ENCODE measurements at places on chromosomes 4 and X.

DNA sequence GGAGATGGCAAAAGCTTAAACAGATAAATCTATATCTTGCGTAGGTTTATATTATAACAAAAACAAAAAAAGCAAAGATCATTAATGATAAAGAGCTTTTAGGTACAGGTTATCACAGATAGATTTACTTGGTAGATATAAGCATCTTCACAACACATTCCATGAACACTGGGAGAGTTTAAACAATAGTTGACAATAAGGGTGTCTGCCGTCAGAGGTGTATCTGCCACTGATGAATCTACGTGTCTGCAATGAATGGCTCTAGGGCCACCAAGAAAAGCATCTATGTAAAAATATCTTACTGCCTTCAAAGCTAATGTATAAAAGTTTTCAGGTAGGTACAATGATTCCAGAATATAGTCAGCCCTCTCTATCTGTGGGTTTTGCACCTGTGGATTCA lies 43.7 kb downstream of the RASGEF1B start:
- no peak for DNase-seq

DNA sequence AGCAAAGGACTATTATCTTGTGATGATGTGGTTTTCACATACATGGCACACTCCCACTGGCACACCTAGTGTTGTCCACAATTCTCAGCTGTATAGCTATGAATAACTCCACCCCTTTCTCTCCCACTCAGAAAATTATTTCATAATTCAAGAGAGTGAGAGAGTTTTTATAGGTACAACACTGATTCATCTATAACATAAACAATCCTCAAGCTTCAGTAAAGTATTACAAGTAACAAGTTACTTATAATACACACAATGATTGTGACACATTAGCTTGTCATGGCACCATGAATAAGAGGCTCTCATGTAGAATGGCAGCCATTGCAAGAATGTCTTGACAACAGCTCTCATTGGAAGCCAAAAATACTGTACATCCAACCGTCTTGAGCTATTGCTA lies 43.9 kb downstream of the RAB40A start:
- no peak for DNase-seq

DNA sequence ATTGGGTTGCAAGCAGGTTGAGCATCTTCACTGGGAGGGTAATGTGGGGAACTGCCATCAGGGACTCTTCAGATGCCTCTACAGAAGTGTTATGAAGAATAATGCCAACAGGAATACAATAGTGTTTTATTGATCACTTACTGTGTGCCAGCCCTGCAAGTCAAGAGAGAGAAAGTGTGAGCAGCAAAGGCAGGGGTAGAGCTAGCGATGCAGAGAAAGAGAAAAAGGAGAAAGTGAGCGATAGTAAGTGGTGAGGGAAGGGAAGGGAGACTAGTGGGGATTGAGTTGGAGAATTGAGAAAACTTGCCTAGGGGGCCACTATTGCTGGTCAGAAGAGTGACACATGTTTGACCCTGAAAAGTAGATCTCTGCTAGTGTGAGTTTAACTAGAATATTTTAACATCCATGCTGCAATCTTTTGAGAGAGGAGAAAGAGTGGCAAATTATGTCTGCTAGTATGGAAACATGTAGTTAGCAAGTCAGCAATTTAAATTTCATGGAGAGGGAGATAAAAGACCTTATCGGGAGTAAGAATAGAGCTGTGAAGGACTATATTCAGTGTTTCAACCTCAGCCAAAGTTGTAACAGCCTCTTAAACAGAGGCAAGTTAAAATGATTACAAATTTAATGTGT lies 12.2 kb downstream of the AFF1 start:
- DNase-seq = no peak

GRCh38 chr4:2363056-2363721 lies 55.3 kb downstream of the ZFYVE28 start:
- no peak for DNase-seq

DNA sequence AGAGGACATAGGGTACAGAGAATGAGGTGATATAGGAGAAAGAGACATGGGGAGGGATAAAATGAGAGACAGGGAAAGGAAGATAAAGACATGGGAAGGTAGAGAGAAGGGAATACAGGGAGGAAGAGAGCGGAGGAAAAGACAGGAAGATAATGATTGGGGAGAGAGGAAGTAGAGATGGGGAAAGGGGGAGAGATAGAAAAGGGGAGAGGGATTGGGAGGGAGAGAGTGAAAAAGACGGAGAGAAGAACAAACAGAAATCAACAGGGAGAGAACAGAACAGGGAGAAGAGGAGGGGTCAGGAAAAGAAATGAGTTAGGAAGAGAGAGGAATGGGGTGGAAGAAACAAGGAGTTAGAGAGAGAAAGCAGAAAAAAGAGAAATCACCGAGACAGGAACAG lies 4.6 kb downstream of the GRIPAP1 start:
- no peak for DNase-seq

DNA sequence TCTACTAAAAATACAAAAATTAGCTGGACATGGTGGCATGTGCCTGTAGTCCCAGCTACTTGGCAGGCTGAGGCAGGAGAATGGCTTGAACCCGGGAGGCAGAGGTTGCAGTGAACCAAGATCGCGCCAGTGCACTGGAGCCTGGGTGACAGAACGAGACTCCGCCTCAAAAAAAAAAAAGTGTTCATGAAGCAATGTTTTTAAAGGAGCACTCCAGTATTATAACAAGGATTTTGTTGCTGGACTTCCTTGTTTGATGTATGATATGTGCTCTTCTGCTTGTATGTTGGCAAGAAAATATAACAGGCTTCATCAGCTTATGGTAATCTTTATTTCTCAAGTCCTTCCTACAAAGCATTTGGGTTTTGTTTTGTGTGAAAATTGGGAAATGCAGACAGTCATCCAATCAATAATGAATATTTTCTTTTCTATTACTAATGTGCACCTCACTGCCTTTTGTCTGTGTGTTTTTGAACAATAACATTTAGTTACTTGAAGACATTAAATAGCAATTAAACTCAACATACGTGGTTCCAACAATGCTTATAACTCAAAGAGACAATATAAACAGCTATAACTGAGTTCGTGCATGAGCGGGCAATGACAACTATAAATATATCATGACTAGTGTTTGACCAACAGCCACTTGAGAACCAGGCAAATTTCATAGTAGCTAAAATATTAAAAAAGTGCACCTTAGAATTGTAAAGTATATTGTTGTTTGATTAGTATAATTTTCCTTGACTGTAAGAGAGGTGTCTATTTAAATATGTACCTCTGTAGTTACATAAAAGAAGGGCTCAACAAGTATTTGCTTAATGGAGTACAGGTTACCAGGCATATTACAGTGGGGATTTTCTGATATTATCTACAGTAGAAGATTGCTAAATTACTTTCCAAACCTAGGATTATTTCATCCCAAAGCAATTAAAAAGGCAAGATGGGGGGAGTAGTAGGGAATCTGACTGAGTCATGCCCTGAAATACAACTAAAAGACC lies 210.7 kb downstream of the PPP3CA start:
- no peak for DNase-seq

DNA sequence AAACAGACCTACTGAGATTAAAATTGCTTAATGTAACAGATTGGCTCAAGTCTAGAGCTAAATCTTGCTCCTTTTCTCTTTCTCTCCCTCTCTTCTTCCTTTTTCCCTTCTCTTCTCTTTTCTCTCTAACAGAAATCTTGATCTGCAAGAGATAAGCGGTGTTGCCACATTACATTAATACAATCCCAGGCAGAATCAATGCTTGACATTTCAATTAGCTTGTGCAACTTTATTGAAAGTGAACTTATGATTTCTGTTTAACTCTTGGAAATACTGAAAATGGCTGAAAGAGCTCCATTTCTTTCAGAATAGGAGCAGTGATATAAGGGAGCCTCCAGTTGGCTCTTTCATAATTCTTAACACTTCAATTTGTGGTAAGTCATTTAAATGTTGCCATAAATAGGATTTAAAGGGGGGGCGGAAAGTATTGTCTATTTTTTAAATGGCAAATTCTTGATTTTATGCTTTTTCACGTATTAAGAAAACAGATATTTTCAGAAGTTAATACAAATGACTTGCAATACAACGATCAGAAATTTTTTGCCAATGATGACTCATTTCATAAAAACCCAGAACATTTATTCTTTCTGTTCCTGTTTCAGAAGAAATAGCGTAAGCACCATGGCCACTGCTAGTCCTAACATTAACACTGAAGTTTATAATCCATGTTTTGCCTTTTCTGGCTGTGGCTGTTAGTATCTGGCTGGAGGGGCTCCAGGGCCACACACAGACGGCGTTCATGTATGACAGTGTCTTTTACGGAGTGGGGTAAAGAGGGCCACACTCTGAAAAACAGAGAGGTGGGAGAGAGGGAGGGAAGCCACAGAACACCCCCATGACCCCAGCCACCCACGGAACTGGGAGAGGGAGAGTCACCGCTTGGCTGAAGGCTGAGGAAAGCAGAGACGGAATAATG lies 115.7 kb upstream of the FAT1 start:
- no peak for DNase-seq

DNA sequence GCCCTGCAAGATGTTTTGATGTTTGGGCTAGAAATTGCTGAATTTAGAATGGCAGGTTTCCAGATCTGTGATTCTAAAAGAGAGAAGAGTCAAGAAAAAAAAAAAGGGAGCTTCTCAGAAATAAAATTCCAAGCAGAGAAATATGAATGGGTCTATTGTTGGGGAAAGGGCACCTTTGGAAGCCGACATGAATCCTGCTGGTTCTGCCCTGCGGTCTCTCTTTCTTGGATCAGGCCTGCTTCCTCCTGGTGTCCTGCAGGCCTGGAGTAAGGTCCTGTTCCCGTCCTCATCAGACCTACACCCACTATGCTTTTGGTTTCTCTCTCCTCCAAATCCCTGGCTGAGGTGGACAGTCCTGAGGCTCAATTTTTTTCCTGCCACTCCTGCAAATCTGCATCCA lies 109.8 kb upstream of the TRIM2 start:
- no peak for DNase-seq

DNA sequence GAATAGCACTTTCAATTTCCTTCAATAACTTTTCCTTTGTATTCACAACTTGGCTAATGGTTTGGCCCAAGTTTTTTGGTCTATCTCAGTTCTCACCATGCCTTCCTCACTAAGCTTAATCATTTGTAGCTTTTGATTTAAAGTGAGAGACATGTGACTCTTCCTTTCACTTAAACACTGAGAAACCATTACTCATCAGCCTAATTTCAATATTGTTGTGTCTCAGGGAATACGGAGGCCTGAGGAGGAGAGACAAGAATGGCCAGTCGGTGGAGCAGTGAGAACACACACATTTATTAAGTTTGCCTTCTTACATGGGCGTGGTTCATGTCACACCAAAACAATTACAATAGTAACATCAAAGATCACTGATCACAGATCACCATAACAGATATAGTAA lies 56.7 kb downstream of the TSPAN5 start:
- no peak for DNase-seq

DNA sequence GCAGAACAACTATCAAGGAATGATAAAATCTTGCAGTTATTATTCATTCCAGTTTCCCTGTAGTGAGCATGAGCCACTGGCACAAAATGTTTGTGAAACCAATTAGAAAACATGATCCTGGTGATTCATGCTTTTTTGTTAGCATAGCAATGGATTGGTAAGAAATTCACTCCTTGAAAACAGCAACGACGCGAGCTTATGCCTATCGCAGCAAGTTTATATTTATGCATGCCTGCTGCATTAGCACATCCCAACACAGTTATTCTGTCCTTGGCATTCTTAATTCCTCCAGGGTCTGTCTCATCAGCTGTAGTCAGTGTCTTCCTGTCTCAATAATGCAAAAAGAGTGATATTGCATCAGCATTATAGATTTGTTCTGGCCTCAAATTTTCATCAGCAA lies 975.9 kb downstream of the STIM2 start:
- DNase-seq = no peak

- DNase-seq = no peak
Measured at GRCh38 chrX:12434493-12434892, 296.2 kb downstream of the FRMPD4 start.

- DNase-seq = no peak
Measured at GRCh38 chr4:73573794-73574528, 46.3 kb downstream of the RASSF6 start.

GRCh38 chr4:79317711-79318110 lies 8.2 kb downstream of the NAA11 start:
- no peak for DNase-seq

GRCh38 chr4:54090804-54091623 lies 8.9 kb upstream of the GSX2 start:
- peak; percentile 25 for DNase-seq

DNA sequence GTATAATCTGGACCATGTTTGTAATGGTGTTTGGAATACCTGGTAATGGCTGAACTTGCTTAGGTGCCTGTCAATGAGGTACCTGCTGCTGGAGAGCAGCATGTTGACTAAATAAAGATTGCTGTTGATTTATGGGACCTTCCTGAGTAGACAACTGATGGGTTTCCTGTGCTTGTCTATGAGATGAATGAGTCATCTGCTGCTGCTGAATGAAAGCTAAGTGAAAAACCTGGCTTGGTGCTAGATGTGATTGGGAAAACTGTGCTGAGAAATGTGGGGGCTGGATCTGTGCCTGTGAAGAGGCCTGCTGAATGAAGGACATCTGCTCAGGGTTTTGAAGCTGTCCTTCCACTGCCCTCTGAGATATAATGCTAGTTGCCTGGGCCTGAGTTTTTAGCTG lies 69.6 kb downstream of the WNK3 start:
- DNase-seq = no peak

DNA sequence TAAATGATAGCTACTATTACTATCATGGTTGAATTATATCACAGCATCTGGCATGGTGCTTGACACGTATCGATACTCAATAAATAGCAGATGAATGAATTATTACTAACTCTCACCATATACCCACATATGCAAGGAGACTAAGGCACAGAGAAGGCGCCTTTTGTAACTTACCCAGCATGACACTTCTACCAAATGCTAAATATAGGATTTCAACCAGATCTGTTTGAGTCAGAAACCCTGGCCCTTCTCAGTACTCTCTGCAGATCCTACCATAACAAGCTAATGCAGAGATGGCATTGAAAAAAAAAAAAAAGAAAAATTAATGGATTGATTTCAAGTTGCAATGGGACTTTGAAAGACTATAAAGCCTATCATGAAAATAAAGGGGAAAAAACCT lies 219.5 kb downstream of the DHX15 start:
- no peak for DNase-seq
